CD4-positive, alpha-beta T cell treated with Interleukin-6 at 100 ng/mL for 8 hours (primary cell): ENCODE measurements at places on chromosomes 7 and 10.

DNA sequence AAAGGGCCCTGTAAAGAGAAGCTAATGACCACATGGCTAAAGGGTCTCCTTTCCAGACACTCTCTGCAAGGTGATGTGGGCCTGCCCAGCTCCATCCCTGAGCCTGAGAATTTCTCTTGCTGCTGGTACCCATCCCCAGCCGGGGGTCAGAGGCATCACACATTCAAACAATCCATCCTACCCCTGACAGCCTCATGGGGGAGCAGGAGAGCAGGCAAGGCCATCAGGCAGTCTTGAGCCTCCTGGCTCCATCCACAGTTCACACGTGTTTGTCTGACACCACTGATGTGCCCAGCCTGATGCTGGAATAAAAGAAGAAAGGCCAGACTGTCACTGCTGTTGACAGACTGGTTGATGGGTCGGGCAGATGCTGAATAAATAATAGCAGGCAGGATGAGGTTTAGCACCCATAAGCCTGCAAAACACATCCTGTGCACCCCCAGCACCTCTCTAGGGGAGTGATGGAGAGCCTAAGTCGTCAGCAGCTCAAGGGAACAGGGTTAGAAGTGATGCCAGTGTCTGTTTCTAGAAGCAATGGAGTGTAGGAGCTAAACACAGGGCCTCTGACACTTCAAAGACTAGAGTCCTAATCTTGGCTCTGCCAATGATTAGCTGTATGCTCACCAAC is 43.5 kb downstream of the TLL2 start:
- DNase-seq, result no peak

GRCh38 chr7:79620291-79620690 is 166.8 kb upstream of the MAGI2 start:
- DNase-seq, result no peak

- no peak for DNase-seq
These were observed 23.3 kb upstream of the GPR22 start for GRCh38 chr7:107446531-107446930.

DNA sequence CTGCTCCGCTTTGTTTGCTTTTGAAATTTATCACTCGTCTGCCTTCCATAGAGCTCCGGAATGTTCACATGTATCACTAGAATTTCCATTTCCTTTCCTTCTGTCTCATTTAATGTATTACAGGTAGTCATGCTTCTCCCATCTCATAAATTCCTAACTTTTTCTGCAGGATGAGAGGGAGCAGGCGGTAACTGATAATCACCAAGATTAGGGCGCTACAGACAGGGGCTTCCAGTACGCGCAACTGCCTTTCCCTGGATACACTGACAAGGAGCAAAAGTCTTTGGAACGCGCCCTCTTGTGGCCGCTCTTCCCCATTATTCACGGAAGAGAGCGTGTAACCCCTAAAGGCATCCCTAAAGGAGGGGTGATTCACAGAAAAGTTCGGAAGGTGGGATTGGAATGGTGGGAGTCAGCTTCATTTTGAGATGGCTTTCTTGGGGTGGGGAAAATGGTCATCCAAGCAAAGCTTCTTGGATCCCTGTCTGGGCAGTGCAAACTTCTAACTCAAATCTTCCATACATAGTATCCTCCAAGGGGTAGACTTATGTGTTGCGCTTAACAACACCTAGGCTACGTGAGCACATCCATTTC is 6.5 kb downstream of the INHBA start:
- no peak for DNase-seq

DNA sequence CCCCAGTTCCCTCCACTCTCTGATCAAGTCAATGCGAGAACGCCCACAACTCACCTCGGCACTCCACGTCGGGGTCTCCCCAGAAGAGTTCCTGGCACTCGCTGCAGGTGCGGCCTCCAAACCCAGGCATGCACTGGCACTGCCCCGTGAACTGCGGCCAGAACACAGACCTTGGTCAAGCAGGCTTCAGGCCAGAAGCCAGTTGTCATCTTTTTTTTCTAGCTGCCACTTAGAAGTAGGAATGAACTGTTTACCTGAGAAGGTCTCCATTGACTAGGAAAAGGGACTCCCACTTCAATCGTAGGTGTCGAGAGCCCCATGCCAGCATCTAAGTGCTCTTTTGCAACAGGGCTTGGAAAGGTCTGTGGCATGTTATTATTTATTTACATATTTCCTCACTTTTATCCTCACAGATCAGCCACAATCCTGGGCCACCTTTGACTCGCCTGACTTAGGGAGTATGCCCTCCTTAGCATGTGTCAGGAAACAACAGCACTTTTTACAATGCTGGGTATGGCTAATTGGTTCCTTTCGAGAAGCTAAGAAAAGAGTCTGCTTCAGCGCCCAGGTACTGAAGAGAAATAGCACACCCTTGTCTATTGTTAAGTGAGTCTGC is 51.7 kb downstream of the LAMB1 start:
- no peak for DNase-seq

GRCh38 chr10:101749047-101750016 is 26.6 kb downstream of the FGF8 start:
- no peak for DNase-seq

DNA sequence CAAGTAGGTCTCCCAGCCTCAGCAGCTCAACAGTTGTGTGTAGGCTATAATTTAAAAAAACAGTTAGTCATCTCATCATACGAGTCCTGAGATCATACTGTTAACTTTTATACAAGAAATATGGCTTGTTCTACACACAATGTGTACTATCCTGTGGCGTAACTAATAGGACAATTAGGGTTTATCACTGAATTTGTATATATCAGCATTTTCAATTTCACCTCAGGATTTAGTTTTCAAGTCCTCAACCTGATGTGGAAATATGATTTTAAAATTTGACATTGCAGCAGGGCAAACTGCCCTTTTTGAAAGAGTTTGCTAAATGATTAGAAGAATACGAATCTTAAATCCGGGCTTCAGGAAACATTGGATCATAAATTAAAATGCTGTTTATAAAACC is 237.2 kb upstream of the CTBP2 start:
- DNase-seq, result no peak

DNA sequence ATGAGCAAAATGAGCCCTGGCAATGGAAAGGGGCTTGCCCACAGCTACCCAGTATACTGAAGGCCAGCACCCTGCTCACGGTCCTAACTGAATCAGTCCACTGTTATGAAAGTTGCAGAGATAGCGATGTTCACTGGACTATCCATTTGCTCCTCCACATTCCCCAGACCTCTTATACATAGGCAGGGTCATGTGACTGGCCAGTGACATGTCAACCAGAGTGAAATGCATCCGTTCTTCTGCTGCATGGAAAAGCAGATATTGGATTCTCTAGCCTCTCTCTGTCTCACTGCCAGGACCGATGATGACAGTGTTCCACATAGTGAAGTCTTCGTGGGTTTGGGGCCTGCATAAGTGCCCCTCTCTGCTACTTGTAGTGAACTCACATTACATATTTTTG is 503.4 kb downstream of the RPS24 start:
- no peak for DNase-seq

DNA sequence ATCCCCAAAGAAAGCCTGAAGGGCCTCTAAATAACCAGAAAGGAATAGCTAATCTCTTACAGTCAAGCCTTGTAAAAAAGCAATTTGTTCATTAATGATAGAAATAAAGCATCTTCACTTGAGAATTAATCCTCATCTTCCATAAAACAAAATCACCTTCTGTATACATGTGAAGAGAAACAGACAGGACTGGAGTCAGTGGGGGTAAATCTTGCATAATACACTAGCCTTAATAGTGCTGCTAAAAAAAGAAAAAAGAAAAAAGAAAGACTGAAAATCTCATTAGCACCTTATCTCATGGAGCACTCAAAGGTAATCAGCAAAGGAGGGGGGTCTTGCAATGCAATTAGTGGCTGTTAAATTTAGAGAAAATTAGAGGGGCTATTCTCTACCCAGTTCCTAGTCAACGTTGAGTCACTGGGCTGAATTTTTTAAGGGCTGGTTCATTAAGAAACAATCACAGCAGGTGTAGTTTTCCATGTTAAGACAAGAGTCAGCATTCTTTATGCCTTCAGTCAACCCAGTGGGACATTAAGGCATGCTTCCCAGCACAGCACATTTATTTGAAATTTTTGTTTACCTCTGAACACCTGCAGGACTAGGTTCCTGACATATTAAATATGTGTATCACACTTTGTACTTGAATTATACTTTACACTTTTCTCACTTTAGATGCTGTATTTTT is 1455.7 kb upstream of the CELF2 start:
- no peak for DNase-seq

DNA sequence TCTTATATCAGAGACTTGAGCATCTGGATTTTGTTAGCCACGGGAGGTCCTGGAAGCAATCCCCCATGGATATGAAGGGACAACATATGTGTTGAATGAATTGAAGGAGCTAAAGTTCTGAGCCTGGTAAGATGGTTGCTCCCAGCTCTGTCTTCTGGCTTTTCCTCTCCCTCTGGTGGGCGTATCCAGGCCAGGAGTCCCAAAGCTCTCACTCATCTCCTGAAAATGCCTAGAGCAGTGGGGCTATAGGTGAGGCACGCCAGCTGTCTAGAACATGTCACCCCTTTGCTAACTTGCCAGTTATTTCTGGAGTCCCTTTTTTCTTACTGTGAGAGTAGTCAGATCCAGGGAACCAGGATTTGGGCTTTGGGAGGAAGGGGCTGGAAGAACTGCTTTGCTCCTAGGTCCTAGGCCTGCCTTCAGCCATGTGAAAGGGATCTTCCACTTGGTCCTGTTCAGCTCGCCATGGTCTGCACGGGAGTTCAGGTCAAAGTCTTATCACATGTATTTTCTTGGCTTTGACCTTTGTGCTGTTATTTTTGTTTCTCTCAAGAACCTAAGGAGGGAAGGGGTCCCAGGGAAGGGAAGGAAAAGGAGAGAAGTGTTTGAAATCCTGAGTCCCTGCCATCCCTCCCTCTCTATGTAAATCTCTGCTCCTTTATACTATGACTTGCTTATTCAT is 73.6 kb downstream of the MINPP1 start:
- no peak for DNase-seq

GRCh38 chr7:7607010-7607409 is 33.5 kb upstream of the UMAD1 start:
- no peak for DNase-seq

DNA sequence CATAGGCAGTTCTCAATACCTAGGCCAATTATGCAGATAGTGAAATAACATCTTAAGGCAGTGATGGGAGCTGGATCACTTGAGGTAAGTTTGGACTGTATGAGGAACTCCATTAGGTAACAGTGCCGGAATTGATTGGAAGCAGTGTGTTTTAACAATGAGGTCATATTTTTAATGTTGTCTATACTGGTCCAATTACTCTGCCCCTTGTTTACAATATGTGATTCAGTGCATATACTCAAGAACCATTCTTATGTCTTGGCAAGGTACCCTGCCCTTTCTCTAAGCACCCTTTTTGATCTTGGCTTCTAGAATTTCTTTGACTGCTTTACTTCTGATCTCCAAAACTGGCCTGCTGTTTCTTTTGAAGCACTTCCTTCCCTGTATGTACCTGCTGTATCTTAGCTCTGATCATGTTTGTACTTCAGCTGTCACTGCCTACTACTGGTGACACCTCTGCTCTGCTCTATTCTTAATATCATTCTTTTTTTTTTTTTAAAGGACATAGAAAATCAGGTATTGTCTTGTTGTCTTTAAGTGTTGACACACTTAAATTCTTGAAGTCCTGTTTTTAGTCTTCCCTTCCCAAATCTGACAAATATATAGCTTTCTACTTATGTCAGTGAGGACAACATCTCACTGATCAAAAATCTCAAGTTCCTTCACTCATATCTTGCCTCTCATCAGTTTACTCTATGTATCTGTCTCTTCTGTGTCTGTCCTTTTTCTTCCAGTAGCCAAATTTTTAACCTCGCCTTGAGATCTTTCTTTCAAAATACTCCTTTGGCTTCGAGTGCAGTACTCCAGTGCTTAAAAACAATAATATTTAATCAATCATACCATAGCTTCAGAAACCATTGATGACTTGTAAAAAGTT is 46.4 kb upstream of the RPA3 start:
- peak; percentile 45 for DNase-seq

DNA sequence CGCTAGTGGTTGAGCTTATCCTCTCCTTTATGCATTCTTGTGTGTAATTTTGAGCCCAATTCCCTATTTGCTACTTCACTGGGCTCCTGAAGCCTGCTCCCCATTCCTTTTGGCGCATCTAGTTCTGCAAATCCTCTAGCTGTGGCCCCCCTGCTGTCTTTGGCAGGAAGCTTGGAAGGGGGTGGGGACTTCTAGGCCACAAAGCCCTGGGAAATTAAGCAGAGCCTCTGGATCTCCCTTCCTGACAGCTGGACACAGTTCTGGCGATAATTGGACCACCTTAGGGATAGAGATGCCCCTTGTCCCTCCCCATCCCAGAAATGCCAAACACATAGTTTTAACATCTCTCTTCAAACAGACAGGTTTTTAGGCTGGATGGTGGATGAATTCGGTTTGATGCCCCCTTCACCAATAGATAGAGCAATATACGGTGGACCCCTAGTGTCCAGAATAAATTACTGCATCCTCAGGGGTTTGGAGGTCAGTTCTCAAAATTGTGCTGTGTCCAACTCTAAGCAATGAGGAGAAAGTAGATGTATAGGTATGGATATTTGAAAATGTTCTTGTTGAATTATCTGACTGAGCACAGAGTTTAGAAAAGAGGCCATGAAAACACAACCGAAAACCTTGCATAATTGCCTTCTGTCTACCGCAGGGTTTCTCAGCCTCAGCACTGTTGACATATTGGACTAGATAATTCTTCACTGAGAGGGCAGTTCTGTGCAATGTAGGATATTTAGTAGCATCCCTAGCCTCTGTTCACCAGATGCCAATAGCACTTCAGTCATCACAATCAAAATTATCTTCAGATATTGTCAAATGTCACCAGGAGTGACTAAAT is 75.5 kb downstream of the PAPSS2 start:
- DNase-seq, result no peak

DNA sequence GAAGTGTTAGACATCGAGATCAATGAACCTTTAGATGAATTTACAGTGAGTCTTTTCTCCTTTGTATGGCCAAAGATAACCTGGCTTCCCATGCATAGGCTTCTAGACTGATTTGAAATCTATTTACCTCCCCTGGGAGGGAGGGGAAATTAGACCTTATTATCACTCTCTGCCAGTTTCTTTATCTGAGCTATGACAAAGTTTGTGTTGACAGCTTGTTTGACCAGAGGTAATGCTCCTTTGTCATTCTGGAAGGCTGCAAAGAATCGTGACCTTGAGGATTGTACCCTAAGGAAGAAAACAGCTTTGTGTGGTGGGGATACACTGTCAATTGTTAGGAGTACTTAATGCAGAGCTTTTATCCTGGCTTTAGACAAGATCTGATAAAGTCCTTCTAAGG is 36.4 kb downstream of the RBM33 start:
- DNase-seq, result no peak

DNA sequence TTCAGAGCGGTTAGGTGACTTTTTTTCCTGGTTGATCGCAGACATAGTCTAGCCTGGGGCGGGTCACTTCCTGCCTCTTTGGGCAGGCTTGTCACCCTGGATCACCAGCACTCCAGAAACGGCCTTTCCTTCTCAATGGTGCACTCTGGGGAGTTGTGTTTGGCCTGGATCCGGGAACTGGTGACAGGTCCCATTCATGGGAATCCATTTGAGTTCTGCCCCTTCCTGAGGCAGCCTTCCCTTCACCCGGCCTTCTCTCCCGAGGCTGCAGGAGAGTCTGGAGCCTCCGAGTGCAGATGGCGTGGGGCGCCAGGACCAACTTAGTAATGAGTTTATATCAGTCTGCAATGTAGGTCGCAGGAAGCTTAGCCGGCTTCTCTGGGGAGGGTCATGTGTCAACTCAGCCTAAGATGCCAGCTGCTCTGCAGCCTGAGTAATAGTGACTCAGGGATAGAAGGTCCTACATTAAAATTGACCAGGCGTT is 54.2 kb downstream of the TACR2 start:
- DNase-seq, result peak; percentile 19

GRCh38 chr10:86295791-86296190 is 70.8 kb downstream of the GRID1 start:
- DNase-seq, result no peak
